CD4-positive, alpha-beta T cell treated with Interleukin-10 for 1 hour (primary cell): ENCODE measurements at places on chromosomes 3 and 15.

DNA sequence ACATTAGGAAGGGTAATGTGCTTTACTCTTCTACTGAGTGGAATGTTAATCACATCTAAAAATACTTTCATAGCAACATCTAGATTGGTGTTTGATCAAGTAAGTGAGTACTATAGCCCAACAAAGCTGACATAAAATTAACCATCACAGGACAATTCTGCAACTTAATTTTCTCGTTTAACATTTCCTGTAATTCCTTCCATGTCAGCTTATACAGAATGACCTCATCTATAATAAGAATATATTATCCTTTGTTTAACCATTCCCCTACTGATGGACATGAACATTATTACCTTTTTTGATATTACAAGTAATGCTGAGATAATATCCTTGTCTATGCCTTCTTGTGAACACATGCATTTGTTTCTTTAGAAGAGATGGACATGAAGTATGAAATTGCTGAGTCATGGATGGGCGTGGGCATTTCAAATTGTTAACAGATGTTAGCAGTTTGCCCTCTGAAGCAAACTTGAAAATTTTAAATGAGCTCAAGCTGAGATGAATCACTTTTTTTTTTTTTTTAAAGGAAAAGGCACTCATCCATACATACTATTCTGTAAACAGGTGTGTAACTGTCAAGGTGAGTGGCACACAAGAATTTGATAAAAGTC is 85.1 kb downstream of the OXNAD1 start:
- no peak for DNase-seq

DNA sequence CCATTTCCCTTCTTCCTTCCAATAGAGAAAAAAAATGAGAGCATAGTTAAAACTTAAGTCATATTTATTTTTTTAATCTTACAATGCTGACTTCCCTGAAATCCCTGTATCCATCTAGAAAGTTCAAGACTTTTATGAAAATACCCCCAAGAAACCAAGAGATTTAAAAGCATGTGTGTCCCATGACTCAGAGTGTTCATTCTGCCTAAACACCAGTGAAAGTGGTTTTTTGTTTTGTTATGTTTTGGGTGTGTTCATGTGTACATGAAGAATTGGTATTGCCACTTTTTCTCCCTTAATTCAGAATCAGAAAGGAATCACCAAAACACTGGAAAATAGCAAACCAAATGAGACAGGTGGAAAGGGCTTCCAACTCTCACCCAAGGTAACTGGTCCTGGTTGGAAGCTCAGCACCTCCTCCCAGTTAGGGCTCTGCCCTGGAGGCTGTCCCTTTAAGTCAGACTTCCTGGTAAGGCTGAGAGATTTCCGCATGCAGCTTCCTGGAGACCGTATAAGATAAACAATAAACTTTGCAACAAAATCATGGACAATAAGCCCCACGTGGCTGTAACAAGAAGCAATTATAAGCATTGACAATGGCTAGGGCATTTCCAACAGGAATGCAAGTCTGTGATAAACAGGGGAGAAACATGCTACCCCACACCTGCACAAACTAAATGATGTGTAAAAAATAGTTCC is 121.9 kb upstream of the ARHGEF3 start:
- DNase-seq = peak; percentile 81

GRCh38 chr15:67760901-67761300 is 64.4 kb upstream of the SKOR1 start:
- no peak for DNase-seq

GRCh38 chr3:14125193-14126016 is 553 bp downstream of the TMEM43 start:
- DNase-seq = peak; percentile 59
